ENCODE measurements at places on chromosomes 7 and 10. TPM values are rescaled to one million over a fixed set of nuclear protein-coding genes. Genes with fewer than 3 reads are reported as not detected.

- no peak for DNase-seq
These were observed 167.9 kb upstream of the PRSS1 start for GRCh38 chr7:142581341-142581740.

DNA sequence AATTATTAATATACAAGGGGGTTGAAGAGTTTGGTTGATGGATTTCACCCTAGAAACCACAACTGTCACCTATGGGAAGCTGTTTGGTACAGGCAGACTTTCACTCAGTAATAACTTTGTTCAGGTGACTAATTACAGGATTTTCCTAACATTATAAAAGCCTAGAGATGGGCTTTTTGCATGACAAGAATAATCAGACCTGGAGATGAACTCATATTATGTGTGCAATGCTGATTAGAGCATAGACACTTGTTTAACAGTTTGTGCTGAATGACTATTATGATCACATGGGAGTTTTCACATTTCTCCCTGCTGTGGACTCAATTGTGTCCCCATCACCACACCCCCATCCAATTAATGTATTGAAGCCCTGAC, 90.2 kb upstream of the STEAP4 start:
- DNase-seq = no peak

- DNase-seq = no peak
These were observed 94.3 kb upstream of the AGBL3 start for GRCh38 chr7:134891696-134892678.

- no peak for DNase-seq
These were observed 411.3 kb upstream of the SEMA3C start for GRCh38 chr7:81330108-81330507.

GRCh38 chr7:93194386-93194785, 31.9 kb downstream of the HEPACAM2 start:
- no peak for DNase-seq

DNA sequence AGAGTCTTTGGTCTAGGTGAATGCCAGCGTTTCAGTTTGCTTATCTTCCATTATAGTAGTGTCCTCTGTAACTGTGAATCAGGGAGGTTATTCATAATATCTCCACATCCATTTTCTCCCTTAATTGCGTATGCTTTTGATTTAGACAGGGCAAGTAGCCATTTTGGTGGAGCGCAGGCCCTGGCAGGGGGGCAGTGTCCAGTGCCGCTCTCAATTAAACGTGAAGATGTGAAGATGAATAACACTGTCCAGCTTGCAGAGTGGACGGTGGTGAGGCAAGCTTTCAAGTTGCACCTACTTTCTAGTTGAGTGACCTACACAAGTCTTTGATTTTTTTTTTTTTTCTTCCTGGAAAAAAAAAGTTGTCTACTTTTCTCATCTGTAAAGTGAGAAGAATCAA, 4.5 kb downstream of the TSPAN14 start:
- DNase-seq = no peak

DNA sequence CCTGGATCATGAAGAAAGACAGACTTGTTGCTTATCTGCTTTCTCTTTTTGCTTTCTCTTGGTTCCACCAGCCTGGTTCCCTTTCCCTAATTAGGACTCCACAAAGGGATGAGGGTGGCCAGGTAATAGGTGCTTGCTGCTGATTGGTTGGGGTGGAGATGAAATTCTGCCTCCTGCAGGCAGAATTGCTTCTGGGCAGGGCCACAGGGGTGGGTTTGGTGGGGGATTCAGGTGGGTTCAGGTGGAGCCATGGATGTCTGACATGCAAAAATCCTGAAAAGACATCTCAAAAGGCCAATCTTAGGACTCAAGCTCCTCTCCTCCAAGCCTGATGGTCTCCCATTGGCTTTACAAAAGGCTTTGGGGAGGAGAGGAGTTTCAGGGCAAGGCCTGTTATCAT, 25.4 kb upstream of the ACHE start:
- DNase-seq = no peak

GRCh38 chr10:131746241-131746711, 154.5 kb upstream of the PPP2R2D start:
- DNase-seq = no peak

DNA sequence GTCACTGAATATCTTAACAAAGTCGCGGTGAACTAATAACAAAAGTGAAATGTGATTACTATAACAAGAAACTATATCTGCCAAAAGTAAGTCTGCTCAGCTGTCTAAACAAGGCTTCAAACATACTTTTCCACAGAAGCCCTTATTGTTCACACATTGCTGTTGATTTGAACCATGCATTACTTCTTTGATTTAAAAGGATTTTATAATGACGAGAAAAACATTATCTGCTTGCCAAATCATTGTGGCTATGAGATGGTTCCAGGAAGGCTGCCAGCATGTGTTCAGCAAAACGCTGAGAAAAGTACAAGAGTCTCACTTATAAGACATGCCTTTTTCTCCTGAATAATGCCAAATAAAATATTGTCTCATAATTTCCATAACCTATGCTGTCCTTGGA, 24.4 kb downstream of the RNF133 start:
- no peak for DNase-seq

- DNase-seq = no peak
These were observed 142.8 kb downstream of the SLIT1 start for GRCh38 chr10:97042716-97043562.

DNA sequence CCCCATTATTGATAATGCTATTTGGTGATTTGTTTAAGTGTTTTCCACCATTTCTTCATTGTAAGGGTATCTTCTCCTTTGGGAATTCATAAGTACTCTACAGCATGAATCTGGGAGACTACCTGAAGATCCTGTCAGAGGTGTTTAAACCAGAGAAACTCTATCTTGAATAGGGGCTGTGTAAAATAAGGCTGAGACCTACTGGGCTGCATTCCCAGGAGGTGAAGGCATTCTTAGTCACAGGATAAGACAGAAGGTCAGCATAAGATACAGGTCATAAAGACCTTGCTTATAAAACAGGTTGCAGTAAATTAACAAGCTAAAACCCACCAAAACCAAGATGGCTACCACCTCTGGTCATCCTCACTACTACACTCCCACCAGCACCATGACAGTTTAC, 13.4 kb upstream of the OR2A5 start:
- no peak for DNase-seq

DNA sequence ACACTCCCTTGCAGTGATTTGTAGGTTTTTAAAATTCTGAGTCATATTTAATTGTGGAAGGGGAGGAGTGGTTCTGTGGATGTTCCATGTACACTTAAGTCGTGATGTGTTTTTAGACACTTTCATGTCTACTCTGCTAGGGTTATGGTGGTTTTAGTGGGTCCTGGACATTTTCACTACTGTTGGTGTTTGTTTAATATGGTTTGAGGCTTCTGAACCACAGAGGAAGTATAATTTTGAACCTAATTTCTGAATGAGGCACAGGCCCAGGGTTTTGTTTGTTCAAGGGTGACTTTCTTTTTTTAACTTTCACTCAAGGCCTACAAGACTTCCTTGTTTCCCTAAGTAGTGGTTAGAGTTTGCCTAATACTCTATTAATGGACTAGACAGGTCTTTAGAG, 13.3 kb downstream of the SLC26A5 start:
- no peak for DNase-seq

GRCh38 chr7:45656431-45656830, 82.3 kb downstream of the ADCY1 start:
- no peak for DNase-seq

GRCh38 chr7:14195871-14196270, 206.4 kb upstream of the ETV1 start:
- no peak for DNase-seq

- DNase-seq = no peak
These were observed 176.2 kb upstream of the CDCA7L start for GRCh38 chr7:22121702-22122474.

- DNase-seq = no peak
These were observed 53.3 kb downstream of the CDHR3 start for GRCh38 chr7:106016331-106016730.

GRCh38 chr7:83410989-83411591, 237.8 kb downstream of the SEMA3E start:
- DNase-seq = no peak

- DNase-seq = no peak
These were observed 135.8 kb downstream of the HBP1 start for GRCh38 chr7:107304636-107305035.

DNA sequence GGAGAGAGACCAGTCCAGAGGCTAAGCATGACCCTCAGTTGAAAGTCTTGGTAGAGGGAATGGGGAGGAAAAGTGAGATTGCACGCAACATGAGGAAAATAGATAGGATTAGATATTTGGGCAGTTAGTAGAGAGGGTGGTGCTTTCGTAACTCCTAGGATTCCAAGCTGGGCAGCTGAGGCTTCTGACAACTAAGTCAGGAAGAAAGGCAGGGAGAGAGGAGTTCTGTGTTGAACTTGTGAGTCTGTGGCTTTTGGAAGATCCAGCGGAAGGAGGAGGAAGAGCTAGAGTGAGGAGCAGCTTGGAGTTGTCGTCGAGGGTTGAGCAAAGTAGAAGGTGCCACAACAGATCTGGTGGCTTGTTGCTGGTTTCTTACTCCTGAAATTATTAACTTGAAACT, 21.8 kb downstream of the CUL1 start:
- no peak for DNase-seq

DNA sequence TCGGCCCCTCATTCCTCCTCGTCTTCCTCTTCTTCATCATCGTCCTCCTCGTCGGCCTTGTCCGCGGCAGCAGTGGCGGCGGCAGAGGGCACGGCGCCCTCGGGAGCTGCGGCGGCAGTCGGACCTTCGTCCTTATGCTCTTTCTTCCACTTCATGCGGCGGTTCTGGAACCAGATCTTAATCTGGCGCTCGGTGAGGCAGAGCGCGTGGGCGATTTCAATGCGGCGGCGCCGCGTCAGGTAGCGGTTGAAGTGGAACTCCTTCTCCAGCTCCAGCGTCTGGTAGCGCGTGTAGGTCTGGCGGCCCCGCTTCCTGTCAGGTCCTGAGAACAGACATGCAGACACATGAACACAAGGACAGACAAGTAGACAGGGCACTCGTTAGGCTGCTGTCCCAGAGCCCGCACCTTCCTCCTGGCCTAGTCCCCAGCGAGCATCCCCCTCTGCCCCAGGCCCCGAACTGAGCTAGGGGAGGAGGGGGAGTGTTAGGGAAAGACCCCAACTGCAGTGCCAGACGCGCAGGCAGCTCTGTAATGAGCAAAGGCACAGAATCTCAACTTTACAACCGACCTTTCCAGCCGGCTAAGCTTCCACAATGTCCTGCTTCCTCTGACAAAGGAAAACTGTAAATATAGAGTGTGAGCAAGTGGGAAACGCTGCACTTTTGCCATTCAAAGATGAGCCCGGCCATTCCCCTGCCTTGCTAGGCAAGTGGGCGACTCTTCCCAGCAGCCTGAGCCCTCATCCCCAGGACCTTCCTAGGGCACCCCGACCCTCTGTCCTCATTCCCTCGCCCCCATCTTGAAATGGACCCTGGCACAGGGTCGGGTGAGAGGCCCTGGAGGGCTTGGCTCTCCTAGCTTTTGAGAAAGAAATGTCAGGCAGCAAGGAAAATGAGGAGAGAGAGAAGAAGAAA, 1.3 kb downstream of the HOXA7 start:
- DNase-seq = peak; percentile 71

GRCh38 chr7:92794831-92795230, 41.5 kb downstream of the CDK6 start:
- DNase-seq = no peak

- DNase-seq = no peak
These were observed 32.3 kb downstream of the PALD1 start for GRCh38 chr10:70510904-70511303.

- DNase-seq = peak; percentile 54
These were observed 4.3 kb downstream of the ELOVL3 start for GRCh38 chr10:102230264-102230860.

DNA sequence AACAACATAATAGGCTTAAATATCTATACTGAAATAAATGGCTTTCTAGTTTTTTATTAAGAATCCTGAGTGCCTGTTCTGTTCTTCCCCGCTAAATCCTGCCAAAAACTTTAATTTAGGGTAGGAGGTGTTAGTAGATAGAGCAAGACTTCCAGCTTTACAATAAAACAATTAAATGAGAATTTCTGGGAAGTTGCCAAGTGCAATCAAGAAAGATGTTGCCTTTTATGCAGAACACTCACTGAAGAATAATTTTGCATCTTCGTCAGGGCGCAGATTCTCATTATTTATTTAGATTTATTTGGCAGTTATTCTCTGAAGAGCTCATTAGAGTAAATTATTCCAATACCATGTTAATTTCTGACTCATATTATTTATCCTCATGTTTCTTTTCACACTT, 103.2 kb upstream of the GPR141 start:
- no peak for DNase-seq

- DNase-seq = no peak
These were observed 190.9 kb downstream of the RNLS start for GRCh38 chr10:88392222-88392621.

GRCh38 chr7:43757073-43757720, 1.3 kb upstream of the BLVRA start:
- DNase-seq = no peak

DNA sequence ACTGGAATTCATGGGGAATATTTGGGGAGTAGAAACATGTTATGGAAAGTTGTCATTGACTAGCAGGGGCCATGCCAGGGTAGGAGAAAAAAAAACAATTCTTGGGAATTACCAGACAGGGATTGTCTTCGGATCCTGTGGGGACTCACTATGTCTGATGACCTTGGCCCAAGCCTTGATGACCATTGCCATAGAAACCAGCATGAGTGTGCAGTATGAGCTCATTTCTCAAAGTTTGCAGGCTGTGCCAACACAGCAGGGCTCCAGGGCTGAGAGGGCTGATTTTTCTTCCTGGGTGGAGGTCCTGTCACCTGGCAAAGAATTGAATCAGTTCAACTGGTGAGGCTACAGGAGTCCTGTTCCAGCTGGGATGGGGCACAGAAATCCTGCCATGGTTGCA, 198.3 kb downstream of the ADRA2A start:
- no peak for DNase-seq

GRCh38 chr10:43904301-43904700, 255.6 kb upstream of the ZNF32 start:
- DNase-seq = no peak

DNA sequence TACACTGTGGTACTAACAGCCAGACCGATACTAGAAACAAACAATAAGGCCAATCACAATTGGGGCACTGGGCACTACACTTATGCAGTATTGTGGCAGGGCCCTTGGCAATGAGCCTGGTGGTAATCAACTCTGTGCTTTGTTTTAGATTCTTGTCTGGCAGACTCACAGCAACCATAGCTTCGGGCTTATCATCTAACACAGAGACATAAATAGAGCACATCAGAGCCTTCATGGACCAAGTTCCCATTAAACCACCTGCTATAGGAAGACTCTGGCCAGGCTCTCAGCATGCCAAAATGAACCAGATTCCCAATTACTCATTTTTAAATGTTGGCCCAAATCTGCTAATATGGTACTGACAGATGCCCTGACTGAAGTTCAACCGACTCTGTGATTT, 218.6 kb downstream of the DGKI start:
- no peak for DNase-seq

Gene GTF2IRD1
- total RNA-seq = 12.7 TPM

Gene RASA4B
- total RNA-seq = 30.8 TPM

Gene DLX5
- not detected for total RNA-seq

Gene LDB1
- total RNA-seq = 32.3 TPM

Gene CHST12
- 12.2 TPM for total RNA-seq

Gene SSC4D
- total RNA-seq = 0.32 TPM

Gene LIPA
- 20.6 TPM for total RNA-seq

Gene TMEM130
- 5.4 TPM for total RNA-seq

Gene AKR1E2
- total RNA-seq = 20.4 TPM

Gene OLAH
- total RNA-seq = 0.16 TPM

Gene GSAP
- total RNA-seq = 16.7 TPM

Gene INMT
- 7.5 TPM for total RNA-seq

Gene CACNA2D1
- 6.9 TPM for total RNA-seq

Data from mucosa of descending colon (tissue), 3 donors.